ENCODE measurements at places on chromosomes 2 and 18. TPM values are rescaled to one million over a fixed set of nuclear protein-coding genes. Genes with fewer than 3 reads are reported as not detected.

DNA sequence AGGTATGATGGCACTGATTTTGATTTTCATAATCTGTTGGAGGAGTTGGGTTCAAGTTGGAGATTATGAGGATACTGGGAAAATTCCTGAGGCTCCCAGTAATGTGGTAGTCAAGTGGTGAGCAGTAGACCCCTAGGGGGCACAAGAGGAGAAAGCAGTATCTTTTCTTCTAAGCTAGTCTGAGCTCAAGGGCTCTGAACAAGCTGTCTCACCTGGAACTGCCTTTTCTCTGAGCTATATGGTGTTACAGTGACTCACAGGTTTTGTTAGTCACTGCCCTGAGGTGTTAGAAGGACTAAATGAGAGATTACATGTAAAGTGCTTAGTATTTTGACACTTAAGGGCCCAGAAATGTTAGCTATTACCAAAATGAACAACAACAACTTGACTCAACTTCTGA lies 42.2 kb downstream of the CD302 start:
- no peak overlapping the region for H3K27ac ChIP-seq
- H3K4me1 ChIP-seq = peaks cover 2% of the 10 kb centered on the region
- H3K36me3 ChIP-seq = no peaks in the 10 kb centered on the region
- no peak overlapping the region for H3K4me3 ChIP-seq
- DNase-seq = no peak
- H3K27me3 ChIP-seq = no peaks in the 10 kb centered on the region

- no peak for DNase-seq
- peaks cover 5% of the 10 kb centered on the region for H3K36me3 ChIP-seq
- no peak overlapping the region for H3K4me3 ChIP-seq
- H3K4me1 ChIP-seq = peaks cover 18% of the 10 kb centered on the region
- peaks cover 7% of the 10 kb centered on the region for H3K27me3 ChIP-seq
Measured at GRCh38 chr2:25320077-25320476, 21.6 kb downstream of the DNMT3A start.

DNA sequence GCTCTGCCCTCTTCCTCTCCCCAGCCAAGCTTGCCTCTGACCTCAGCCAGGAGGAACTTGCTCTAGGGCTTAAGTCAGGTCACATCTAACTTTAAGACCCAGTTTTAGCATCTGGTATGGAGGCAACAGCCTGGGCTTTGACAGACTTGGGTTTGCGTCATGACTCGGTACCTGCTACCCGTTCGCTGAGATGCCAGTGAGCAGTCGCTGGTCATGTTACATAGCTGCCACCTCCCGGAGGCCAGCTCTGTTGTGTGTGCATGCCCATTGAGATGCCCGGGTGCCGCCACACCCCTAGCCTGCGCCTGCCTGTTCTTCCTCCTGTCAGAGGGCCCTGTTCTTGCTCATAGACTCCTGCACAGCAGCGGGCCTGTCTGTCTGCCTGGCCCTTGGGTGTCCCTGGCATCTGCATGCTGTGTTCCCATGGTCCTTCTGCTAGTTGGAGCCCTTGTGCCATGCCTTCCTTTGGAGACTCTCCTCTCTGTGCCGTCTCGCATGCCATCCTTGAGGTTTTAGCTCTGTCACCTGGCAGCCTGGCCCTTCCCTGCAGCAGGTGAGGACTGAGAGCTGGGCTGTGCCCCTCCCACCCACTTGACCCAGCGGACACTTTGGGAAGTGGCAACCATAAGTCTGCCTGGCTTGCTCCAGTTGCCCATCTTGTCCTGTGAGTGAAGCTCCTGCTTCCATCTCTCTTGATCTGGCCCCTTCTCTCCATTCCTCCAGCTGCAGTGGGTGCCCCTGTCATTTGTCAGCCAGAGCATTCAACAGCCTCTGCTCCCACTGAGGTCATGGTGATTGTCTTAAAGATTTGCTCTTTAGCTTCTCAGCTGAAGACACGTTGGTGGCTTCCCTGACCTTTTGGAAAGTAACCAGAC lies 24.9 kb downstream of the ASAP2 start:
- no peak overlapping the region for H3K4me3 ChIP-seq
- H3K27ac ChIP-seq = peak overlapping the region; percentile 2
- no peak for DNase-seq
- H3K27me3 ChIP-seq = peaks cover 9% of the 10 kb centered on the region

- peaks cover 5% of the 10 kb centered on the region for H3K4me1 ChIP-seq
- no peak overlapping the region for H3K4me3 ChIP-seq
- no peak for DNase-seq
Measured at GRCh38 chr18:9413576-9413975, 61.7 kb upstream of the RALBP1 start.

GRCh38 chr2:229297247-229297646 lies 26.2 kb upstream of the PID1 start:
- H3K27me3 ChIP-seq = peaks cover 1% of the 10 kb centered on the region
- DNase-seq = no peak
- H3K36me3 ChIP-seq = no peaks in the 10 kb centered on the region
- H3K27ac ChIP-seq = no peak overlapping the region

Gene AQP4
- not detected for total RNA-seq

Gene LRATD1
- total RNA-seq = 19.4 TPM

Gene WNT6
- 0.66 TPM for total RNA-seq

Gene DNAJC5G
- not detected for total RNA-seq

Gene HOXD3
- not detected for total RNA-seq

All from glutamatergic neuron (in vitro differentiated cells).